ENCODE measurements at places on chromosomes 5 and 9.
A peak's percentile ranks its signal among the peaks of the same experiment; 100 is the strongest.

DNA sequence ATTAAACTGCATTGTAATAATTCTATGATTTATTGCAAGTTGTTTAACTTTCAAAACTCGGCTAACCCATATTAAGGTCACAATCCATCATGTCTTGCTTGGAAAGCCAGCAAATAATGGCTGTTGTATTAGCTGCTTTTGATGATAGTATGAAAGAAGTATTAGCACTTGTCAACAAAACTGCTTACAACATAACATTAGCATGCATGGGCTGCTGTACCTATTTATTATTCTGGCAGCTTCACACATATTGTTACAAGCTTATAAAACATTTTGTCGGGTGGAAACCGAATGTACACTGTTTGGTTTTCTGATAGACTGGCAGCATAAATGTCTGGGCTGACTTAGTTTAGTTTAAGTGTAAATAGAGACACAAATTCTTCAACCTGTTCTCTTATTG is 378.3 kb downstream of the KIAA0825 start:
- no peak for DNase-seq

- DNase-seq: no peak
Measured at GRCh38 chr5:180352116-180353047, 754 bp downstream of the GFPT2 start.

DNA sequence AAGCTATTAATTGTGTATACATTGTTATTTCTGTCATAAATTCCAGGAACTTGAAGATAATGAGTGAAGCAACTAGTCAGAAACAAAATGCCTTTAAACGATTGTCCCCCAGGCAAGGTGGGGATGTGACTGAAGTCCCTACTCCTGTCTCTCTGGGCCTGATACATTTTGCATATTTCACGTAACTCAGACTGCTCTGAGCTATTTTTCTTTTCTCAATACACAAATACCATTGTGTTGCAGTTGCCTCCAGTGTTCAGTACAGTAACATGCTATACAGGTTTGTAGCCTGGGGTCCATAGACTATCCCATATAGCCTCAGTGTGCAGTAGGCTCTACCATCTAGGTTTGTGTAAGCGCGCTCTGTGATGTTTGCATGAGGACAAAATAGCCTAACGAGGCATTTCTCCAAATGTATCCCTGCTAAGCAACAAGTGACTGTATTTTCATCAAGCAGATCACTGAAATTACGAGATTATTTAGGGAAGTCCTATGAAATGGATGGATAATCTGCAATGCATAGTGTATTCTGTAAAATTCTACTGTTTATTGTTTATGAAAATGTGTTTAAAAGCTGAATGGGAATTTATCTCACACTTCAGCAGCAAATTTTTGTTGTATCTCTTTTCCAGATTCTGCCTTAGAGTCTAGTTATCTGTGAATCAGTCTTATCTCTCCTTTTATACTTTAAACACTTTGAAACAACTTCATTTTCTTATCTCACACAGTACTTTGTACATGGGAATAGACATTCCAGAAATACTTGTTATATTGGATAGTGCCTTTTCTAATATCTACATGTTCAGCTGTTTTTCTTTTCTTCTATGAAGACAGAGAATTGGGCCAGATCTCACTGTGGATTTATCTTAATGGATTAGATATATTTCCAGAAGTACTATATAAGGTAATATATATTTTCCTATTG is 150.5 kb downstream of the CD180 start:
- no peak for DNase-seq

DNA sequence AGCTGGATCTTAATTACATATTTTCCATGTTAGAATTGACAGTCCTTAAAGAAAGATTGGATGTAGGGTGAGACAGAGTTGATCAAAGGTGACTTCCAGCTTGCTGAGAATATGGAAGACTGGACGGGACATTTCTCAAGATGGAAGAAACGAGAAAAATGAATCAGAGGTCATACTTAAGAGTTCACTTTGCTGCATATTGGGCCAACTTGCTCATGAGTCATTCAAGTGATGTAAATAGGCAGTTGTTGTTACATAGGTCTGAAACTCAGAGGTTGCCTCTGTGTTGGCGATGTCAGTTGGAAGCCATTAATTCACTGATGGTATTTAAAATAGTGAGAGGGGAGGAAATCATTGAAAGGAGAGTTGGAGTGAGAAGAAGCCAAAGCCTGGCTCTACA is 132.8 kb downstream of the CD180 start:
- DNase-seq: no peak

GRCh38 chr5:113059232-113060040 is 82.8 kb downstream of the DCP2 start:
- DNase-seq: no peak

DNA sequence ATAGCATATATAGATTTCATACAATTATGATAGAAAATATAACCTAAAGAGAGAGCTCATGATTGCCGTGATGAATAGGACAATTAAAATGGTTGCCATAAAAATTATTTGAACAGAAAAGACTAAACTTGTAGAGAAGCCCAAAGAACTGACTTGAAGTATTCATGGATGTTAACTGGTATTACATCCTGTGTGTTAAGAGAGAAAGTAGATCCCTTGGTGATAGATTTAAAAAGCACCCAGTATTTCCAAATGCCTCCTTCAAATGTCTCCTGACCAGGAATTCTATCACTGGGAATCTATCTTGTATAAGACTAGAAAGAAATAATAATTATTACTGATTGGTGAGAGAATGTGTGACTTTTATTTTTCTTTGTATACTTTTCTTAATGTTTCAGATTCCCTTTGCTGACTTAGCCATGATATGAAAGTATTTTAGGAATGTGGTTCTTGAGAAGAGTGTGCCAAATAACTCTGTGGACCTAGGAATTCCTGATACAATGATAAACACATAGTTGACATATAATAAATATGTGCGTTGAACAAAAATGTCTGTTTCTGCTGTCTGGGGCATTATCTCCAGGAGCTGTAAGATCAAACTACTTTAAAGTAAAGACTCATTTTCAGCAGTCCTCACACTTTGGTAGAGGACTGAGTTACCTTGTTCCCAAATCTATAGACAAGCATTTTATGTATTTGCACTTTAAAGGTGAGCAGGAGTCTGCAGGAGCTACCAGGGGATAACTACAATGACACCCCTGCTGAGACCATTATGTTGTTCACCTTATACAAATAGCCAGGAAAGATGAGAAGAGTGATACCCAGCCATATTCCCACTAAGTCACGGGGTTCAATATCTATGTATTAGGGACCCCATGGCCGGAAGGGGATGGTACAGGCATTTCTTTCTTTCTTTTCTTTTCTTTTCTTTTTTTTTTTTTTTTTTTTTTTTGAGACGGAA is 211.1 kb upstream of the TLE4 start:
- DNase-seq: no peak

- DNase-seq: no peak
Measured at GRCh38 chr5:35161652-35162273, 68.5 kb downstream of the PRLR start.

DNA sequence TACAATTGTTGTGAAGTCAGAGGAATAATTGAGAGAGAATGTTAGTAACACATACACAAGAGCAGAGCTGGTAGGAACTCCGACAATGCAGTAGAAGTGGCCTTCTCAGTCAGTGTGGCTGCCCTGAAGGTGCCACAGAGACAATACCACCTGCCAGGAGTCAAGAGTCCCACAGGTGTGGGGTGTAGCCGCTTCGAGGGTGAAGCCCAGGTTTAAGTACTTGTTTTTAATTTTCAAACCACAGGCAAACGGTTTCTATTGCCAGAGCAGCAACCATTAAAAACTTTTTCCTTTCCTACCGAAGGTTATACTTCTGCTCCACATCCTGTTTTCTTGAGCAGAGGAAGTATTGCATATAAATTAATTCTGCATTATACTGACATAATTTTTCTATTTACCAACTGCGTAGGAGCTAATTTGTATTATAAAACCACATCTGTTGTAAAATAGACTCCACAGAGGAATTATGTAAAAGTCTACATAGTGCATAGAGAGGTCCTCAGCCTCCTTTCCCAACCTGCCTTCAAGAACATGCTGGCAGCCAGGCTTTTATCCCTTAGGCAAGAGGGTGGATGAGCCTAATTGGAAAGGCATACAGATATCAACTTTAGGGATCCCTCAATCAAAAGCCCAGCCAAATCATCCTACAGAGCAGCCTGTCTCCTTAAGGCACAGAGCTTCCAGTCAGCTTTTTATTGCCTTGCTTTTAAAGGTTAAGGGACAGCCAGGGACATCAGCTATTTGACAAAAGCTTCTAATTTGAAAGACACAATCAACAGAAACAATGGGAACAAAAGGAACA is 12.9 kb upstream of the ACTBL2 start:
- no peak for DNase-seq

DNA sequence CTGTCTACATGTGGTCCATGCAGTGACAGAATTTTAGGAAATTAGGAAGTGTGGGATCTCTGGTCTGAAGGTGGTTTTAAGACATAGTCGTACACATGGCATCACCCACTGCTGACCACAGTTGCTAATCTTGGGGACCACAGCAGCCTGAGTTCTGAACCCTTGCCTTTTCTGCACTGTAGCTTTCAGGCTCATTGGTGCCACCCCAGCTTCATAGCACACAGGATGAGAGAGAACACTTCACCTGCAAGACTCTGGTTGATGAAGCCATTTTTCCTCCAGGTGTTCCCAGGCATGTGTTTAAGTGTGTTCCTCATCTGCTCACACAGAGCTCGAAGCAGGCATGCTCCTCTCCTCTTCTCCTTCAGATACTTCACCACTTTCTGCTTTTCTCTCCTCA is 68.2 kb upstream of the S1PR3 start:
- no peak for DNase-seq

GRCh38 chr9:98867103-98867428 is 59.6 kb downstream of the GALNT12 start:
- no peak for DNase-seq

- no peak for DNase-seq
Measured at GRCh38 chr5:160280384-160281095, 31.8 kb downstream of the CCNJL start.

DNA sequence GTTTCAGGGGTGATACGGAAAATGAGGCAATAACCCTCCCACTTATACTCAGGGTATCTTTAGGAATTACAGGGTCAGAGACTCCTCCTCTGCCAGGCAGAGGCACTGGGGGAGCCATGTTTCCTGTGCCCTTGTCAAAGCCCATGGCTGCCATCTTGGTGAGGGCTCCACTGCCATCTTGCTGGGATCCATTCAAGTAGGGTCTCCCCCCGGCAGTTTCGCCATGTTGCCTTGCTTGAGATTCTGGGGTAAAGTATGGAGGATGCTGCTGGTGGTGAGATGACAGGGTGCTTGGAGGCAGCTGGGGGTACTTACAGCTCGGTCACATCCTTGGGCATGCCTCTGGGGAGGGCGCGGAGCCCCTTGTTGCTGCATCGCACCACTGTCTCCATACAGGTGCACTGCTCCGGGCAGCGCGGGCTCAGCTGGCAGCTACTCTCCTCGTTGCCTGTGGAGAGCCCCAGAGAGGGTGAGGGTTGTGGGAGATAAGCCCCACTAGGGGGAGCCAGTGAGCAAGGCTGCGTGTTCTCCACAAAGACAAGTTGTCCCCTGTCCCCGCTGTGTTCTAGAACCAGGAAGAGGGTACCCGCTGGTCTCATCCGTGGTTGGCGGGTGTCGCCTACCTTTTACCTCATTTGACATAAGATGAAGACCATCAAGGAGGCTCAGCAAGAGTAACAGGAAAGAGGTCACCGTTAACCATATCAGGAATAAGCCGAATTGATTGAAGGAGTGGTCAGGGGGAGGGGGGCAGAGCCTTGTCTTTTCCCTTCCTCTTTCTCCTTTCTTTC is 169.0 kb upstream of the PANK3 start:
- DNase-seq: peak; percentile 32

DNA sequence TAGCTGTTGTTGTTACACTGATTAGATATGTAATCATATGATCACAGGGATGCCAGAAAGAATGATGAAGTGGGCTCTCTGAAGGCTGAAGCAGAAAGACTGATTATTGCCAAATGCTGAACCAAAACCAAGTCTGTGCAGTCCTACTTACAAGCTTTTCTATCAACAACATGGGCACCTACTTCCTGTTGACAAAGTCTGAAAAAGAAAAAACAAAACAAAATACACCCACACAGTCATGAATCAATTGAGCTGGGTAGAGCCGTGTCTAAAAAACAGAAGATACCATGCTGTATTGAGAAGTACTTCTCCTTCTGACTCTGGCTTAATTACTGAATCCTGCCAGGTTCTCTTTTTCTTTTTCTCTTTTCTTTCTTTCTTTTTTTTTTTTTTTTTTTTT is 363.4 kb downstream of the RAB3C start:
- no peak for DNase-seq

GRCh38 chr5:81482595-81482994 is 88.7 kb upstream of the ACOT12 start:
- no peak for DNase-seq

DNA sequence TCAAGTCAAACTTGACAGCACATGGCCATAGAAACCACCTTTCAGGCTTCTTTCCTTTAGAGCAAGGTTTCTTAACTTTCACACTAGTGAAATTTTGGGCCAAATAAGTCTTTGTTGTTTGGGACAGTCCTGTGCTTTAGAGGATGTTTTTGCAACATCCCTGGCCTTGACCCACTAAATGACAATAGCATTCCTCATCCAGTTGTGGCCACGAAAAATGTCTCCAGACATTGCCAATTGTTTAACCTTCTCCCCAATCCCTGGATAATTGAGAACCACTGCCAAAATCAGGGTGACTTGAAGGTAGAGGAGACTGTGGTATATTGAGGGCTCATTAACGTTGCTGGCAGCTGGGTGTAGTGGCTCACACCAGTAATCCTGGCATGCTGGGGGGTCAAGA is 72.0 kb downstream of the ALDH1A1 start:
- DNase-seq: no peak

DNA sequence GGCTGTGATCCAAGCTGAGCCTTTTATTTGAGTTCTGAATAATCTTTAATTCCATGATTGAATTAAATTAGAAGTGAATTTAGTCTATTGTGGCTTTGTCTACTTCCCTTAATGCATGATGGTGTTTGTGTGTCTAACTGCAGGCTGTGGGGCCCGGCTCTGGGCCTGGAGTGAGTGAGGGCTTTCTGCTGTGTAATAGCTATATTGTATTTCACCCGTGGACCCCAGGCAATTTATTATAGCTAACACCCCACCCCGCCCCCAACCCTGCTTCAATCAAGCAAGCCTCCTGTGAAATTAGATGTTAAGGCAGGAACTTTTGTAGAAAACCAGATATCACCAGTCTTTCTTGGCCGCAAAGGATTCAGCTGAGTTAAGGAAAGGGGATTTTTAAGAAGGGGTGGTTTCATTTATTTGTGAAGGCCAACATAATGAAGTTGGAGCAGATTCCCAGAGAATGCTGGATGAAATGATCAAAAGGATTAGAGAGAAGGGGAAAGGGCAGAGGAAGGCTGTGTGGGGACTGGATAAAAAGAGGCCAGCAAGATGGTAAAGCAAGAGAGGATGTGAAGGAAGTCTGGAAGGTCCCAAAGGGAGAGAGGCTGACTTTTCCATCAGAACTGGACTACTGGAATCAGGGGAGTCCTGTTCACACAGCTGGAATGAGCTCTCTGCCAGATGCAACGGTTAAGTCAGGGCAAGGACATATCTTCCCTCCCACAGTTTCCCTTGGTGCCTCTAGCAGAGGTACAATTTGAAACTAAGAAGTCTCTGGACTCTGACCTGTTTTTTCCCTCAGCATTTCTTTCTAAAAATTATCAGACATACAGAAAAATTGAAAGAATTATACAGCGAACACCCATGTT is 125.3 kb upstream of the SAP30L start:
- DNase-seq: no peak

All from Panc1 (cell line).